ENCODE measurements at places on chromosomes 16 and 17.

- no peak for DNase-seq
These were observed 220.7 kb downstream of the KCNJ2 start for GRCh38 chr17:70390049-70390448.

- DNase-seq, result no peak
These were observed 164.7 kb downstream of the MSI2 start for GRCh38 chr17:57420734-57421717.

GRCh38 chr16:3256866-3257465 lies 533 bp upstream of the MEFV start:
- no peak for DNase-seq

DNA sequence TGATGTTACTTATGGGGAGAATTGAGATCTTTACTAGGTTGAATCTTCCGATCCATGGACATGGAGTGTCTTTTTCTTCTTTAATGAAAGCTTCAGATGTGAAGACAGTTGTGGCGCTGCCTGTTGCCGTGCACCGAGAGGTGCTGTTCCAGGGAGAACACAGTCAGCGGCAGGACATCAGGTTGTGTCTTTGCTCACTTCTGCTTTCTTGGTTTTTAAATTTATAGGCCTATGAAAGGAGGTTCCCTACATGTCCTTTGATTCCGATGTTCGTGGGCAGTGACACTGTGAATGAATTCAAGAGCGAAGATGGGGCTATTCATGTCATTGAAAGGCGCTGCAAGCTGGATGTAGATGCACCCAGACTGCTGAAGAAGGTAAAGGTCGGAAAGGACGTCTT lies 49.8 kb downstream of the SEC14L1 start:
- DNase-seq, result no peak

DNA sequence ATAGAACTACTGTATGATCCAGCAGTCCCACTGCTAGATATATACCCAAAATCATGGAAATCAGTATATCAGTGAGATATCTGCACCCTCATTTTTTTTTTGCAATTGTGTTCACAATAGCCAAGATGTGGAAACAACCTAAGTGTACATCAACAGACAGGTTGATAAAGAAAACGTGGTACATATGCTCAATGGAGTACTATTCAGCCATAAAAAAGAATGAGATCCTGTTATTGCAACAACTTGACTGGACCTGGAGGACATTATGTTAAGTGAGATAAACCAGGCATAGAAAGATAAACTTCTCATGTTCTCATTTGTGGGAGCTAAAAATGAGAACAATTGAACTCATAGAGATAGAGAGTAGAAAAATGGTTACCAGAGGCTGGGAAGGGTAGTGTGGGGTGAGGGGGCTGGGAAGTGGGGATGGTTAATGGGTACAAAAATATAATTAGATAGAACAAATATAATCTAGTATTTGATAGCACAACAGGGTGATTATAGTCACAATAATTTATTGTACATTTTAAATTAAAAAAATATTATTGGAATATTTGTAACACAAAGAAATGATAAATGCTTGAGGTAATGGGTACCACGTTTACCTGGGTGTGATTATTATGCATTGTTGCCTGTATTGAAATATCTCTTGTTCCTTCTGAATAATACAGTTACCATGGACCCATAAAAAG lies 7.8 kb upstream of the KRT10 start:
- DNase-seq, result no peak

GRCh38 chr17:81648013-81648706 lies 8.2 kb downstream of the PDE6G start:
- DNase-seq, result no peak

- no peak for DNase-seq
These were observed 2.0 kb upstream of the ORAI3 start for GRCh38 chr16:30946671-30947540.

All from stimulated activated CD4-positive, alpha-beta T cell treated with anti-CD3 and anti-CD28 coated beads, TNF-alpha, amount 100 ng/mL, for 48 hours (primary cell).